ENCODE measurements at places on chromosomes 4 and X.

DNA sequence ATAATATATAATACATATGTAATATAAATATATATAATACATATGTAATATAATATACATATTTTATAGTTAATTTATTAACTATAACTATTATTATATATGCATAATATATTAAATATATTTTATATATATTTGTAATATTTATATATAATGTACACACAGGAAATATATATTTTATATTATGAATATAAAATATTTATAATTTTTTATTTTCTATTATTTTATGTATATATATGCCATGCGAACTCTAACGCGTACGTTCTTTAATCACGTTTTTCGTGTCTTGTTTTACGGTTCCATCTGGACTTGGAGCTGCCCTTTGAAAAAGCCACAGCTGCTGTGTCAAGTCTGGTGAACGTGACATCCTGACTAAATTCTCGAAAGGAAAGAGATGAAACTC lies 332.1 kb downstream of the ASMT start:
- no peak for DNase-seq

GRCh38 chrX:52425775-52426174 lies 57.0 kb downstream of the XAGE2 start:
- DNase-seq: no peak

GRCh38 chrX:70433848-70434351 lies 10.7 kb upstream of the DLG3 start:
- DNase-seq: peak; percentile 58

- no peak for DNase-seq
Measured at GRCh38 chr4:48913346-48913745, 6.8 kb upstream of the OCIAD2 start.

DNA sequence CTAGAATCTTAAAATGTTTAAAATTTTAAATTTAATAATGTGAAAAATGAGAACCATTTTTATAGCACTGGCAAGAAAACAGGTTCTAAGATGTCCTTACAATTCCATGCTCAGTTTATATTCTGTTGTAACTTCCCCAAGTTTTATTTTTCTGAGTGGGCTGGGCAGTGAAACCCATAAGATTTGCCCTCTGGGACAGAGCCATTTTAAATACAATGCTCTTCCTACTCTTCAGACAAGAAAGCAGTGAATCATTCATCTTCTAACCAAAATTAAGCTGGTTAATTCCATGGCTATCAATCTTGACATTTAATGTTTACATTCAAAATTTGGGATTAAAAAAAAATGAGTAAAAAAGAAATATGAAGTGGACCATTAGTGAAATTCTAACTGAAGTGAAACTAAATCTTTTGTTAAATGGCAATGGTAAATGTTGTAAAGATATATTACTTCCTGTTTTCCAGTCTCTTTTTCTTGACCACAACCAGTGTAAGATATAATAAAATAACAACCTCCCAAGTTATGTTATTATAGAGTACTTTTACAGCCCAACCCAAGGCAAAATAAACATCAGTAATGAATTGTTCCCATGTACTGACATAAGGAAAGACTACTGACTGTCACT lies 37.2 kb upstream of the PTPN13 start:
- no peak for DNase-seq

- no peak for DNase-seq
Measured at GRCh38 chr4:149296503-149296902, 519.1 kb downstream of the IQCM start.

GRCh38 chr4:96312046-96312685 lies 472.3 kb downstream of the PDHA2 start:
- DNase-seq: no peak

GRCh38 chrX:123830309-123830708 lies 29.5 kb upstream of the XIAP start:
- no peak for DNase-seq

DNA sequence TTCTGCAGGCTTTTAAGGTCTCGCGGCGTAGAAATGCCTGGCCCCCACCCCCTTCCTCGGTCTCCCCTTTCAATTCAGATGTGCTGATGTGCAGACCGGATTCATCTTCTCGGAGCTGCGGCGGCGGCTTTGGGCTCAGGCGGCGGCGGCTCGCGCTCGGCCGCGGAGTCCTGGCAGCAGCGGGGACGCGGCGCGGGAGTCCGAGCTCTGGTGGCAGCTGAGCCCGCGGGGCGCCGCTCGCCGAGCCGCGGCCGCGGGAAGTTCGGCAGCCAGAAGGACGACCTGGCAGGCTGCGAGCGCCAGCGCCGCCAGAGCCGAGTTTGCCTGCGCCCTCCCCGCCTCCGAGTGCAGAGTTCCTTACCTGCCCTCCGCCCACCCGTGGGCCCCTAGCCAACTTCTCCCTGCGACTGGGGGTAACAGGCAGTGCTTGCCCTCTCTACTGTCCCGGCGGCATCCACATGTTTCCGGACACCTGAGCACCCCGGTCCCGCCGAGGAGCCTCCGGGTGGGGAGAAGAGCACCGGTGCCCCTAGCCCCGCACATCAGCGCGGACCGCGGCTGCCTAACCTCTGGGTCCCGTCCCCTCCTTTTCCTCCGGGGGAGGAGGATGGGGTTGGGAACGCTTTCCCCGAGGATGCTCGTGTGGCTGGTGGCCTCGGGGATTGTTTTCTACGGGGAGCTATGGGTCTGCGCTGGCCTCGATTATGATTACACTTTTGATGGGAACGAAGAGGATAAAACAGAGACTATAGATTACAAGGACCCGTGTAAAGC lies 448 bp downstream of the TLL1 start:
- DNase-seq: no peak

DNA sequence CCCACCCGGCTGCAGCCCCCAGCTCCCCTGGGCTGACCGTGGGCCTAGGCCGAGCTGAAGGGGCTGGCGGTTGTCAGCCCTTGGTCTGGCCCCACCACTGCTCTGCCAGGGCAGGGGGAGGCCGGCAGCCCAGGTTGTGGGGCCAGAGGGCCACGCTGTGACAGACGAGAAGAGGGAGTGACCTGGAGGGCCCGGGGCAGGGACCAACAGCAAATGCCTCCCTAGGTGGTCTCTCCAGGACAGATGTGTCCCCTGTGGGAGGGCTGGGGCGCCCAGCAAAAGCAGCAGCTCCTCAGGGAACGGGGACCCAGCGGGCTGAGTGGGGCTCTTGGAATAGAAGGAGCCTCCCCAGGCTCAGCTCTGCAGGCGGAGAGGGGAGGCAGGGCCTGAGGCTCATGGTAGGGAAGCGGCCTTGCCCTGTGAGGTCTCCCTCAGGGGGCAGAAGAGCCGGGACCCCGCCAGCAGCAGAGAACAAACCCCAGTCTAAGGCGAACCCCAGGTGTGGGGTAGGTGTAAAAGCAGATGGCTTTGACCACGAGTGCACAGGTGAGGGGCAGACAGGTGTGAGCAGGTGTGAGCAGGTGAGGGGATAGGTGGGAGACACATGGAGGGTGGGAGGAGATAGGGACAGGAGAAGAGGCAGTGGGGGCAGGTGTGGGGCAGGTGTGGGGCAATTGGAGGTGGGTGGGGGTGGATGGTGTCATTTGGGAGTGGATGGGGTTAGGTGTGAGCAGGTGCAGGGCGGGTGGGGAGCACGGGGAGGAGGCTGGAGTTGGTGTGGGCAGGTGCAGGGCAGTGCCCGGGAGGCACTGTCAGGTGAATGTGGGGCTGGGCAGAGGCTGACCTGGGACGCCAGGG lies 34.1 kb upstream of the SPON2 start:
- no peak for DNase-seq

DNA sequence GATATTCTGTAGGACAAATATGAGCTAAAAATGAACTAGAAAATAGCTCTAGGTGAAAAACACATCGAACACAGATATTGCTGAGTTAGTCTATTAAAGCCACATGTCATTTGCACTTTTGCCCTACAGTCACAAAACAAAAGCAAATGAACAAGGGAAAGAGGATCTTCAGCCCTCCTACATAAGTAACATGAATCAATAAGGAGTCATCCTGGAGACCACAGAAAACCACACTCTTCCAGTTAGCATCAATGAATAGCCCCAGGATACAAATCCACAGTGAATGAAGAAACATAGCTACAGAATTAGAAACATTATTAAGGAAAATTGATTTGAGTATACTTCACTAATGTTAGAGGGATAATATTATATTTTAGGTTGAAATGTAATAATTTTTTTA lies 311.4 kb downstream of the MAPK10 start:
- DNase-seq: no peak

GRCh38 chr4:137474711-137475301 lies 57.5 kb downstream of the PCDH18 start:
- DNase-seq: no peak

- DNase-seq: no peak
Measured at GRCh38 chr4:141705747-141706377, 69.5 kb downstream of the IL15 start.

- DNase-seq: no peak
Measured at GRCh38 chr4:81523672-81524327, 52.1 kb upstream of the RASGEF1B start.
